ENCODE measurements at places on chromosomes 16 and 17.

DNA sequence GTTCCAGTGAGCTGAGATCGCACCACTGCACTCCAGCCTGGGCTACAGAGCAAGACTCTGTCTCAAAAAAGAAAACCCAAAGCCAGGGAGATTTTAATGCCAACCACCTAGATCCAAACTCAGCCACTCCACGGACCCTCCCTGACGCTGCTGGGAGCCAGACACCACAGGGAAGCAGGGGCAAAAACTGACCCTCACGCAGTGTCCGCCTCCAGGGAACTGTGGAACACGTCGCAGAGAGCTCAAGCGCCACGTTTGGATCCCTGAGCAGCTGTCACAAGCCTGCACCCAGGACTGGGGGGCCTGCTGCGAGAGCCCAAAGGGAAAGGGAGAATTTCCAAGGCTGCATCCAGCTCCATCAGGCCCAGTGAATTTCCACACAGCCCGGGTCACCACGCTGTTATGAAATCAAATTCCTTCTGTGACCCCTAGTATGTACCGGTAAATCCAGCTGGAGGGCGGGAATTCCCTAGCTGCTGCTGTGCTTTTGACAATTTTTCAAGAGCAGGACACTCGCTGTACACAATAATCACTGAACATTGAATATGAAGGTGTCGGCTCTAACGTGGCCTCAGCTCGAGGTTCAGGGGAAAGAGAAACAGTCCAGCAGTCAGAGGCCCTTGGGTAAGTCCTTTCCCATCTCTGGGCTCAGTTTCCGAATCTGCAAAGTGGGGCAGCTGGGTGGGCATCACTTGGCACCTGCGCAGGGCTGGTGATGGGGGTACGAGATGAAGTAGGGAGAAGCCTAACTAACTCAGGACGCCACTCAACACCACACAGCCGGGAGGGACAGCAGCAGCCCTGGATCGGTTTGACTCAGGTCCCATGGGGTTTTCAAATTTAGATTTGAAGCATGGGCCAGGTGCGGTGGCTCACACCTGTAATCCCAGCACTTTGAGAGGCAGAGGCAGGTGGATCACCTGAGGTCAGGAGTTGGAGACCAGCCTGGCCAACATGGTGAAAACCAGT is 8.6 kb downstream of the CARHSP1 start:
- DNase-seq: no peak

DNA sequence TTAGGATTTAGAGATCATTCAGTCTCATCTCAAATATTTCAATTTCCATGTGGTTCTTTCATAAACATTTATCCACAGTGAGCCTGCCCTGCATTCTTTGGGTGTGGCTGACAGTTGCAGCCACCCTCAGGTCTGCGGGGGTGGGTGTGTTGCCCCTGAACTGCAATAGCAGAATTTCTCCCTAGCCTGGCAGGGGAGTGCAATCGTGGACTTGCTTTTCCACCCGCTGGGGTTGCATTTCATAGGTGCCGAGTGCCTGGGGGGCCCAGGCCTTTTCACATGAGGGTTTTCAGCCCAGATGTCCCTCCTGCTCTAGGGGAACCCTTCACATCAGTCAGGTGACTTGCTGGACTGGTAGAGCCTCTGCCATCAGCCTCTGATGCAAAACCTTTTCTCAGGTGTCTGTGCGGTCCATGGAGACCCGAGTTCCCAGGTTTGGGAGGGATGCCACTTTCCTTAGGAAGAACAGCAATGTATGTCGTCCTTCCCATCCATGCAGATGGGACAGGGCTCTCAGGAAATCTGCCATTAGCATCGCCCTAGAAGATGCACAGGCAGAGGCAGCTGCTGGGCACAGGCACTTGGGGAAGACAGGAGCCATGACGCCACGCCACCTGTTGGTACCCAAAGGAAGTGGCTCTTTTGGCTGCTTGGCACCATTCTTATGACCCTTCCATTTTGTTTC is 2.4 kb upstream of the USP36 start:
- DNase-seq: peak; percentile 35

GRCh38 chr17:55144518-55144917 is 120.2 kb upstream of the HLF start:
- no peak for DNase-seq

GRCh38 chr17:9286434-9286833 is 265.1 kb downstream of the NTN1 start:
- no peak for DNase-seq

- no peak for DNase-seq
These were observed 378.1 kb downstream of the HAPSTR1 start for GRCh38 chr16:9469512-9469911.

DNA sequence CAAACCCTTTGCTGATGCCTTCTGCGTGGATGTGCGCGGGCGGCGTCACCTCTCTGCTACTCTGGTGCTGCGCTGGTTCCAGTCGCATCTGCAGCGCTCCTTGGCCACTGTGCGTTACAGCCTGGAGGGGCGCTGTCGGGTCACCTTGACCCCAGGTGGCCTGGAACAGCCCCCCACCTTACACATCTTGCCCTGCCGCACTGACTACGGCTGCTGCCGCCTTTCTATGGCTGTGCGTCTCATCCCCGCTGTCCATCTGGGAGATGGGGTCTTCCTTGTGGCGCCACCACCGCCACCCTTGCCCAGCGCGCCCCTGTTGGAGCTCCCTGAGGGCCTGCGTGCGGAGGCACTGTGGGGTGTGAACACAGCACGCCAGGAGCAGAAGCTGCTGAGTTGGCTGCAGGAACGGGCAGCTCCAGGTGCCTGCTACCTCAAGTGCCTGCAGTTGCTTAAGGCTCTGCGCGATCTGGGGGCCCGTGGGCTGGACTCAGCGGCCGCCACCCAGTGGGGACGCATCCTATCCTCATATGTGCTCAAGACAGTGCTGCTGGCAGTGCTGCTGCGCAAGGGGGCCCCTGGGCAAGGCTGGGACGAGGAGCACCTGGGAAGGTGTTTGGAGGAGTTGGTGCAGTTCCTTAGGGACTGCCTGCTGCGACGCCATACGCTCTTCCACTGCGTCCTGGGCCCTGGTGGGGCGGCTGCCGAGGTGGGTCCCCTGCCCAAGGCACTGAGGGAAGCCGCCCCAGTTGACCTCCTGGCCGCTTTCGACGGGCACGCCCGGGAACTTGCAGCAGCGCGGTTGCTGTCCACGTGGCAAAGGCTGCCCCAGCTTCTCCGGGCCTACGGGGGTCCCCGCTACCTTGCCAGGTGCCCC is 1.6 kb downstream of the ITPRIPL2 start:
- no peak for DNase-seq

DNA sequence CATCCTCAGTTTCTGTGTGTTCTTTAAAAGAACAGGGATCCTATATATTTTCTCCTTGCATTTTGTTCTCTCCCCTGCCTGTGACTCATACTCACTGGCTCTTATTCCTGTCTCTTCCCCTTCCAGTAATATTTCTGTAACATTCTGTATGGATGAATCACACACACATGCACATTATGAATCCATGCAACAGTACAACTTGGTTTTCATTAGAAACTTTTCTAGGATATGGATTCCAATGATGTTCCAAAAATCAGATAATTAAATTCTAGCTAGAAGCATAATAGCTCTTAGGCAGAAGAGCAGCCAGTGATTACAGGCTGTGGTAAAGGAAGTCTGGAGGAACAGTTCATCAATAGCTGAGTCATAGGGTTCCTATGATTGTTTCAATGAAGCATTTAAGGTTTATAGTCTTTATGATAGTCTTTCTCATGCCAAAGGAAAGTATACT is 119.6 kb upstream of the PMFBP1 start:
- no peak for DNase-seq

DNA sequence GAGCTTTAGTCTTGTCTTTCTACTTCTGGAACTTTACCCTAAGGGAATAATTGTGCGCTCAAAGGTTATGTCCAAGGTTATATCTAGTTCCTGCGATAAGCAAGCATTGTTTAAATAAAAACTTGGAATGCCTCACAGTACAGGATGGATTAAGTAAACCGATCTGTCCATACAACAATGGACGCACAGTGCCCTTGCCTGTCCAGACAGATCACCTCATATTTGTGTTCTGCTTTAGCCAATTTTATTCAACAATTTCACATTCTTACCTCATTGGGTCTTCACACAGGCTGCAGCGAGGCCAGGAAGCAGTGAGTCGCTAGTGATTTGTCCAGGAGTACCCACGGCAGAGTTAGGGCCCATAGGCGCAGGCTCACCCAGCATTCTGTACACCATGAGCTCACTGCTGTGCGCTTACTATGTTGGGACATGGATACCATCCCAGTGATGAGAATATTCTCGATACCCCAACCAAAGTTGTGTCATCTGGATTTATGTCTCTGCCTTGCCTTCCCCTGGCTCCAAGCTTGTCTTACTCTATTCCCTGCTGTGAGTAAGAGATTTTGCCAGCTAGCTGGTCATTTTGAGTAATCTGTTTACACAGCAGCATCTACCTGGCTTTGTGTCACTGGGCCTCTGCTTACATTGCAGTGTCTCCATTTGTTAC is 39.8 kb downstream of the USP43 start:
- DNase-seq: no peak

GRCh38 chr17:39573447-39574298 is 34.0 kb downstream of the NEUROD2 start:
- no peak for DNase-seq

- DNase-seq: no peak
These were observed 18.7 kb upstream of the MC1R start for GRCh38 chr16:89899879-89900481.

- DNase-seq: no peak
These were observed 65.9 kb downstream of the TUBD1 start for GRCh38 chr17:59826706-59827453.

DNA sequence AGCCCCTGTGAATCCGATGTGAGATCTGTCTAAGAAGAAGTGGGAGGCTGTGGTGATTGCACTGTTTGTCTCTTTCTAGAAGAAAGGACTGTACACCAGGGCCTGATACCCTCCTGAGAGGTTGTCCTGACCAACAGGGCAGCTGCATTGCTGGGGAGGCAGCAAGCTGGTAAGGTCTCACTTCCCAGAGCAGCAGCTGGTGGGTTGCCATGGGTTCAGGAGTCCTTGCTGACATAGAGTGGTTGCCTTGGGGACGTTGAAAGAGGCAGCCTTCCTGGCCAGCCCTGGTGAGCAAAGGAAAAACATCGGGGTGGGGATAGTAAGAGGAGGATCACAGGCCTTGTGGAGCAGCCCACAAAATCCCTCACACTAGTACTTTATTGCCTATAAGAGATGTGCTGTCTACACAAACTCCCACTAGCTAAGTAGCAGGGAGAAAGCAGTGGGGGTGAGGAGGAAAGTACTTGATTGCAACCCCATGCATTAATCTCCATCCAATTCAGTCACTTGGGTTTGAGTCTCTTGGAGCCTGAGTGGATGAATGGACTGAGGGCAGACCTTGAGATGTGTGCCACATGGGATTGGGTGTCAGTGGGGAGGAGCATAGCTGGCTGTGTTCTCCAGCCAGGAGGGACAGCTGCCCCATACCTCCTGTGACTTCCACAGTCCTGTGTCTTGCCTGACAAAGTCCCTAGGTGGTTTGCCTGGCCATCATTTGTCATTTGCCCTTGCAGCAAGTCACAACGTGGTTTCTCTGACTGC is 143.8 kb upstream of the RPL38 start:
- DNase-seq: no peak

GRCh38 chr16:84313921-84314320 is 19.2 kb downstream of the WFDC1 start:
- DNase-seq: no peak

DNA sequence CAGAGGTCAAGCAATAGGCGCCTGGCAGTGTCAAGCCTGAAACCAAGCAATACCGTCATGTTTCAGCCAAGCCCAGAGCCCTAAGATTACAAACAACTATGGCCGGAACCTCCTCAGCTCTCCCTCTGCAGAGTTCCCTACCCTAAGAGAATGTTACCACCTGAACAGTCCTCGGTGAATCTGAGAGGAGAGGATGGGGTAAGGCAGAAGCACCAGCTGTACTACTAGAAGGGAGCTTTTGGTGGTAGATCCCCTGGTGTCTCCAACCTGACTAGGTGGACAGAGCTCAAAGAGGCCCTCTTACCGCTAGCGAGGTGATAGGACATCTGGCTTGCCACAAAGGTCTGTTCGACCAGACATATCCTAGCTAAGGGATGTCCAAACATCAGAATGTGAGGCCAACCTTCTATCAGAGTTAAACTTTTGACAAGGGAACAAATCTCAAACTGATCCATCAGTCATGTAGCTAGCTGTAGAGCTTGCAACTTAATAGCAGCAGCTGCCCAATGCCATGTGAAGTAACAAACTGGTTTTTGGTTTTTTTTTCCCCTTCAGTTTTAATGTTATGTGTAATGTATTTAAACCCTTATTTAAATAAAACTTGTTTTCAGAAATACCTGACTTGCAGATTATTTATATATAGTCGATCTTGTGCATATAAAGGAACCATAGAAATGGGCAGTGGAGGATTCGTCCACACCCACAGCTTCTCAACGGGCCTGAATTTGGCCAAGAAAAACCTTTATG is 2.5 kb downstream of the EIF1 start:
- DNase-seq: no peak

- DNase-seq: no peak
These were observed 44.9 kb upstream of the CACNG5 start for GRCh38 chr17:66789961-66790437.

DNA sequence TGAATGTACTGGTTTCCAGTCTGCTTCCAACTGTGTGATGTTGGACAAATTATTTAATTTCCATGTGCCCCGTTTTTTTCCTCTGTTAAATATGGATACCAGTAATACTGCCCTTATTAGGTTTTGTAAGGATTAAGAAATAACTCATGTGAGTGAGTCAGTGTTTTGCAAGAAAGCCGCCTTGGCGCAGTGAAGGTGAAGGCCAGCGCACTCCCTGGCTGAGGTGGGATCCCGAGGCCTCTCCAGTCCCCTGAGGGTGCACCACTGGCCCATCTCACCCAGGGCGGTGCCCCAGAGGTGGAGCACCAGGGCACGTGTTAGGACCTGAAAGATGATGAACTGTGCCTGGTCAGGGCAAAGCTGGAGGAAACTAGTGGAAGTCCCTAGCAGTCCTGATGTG is 43.5 kb downstream of the PHKB start:
- no peak for DNase-seq

DNA sequence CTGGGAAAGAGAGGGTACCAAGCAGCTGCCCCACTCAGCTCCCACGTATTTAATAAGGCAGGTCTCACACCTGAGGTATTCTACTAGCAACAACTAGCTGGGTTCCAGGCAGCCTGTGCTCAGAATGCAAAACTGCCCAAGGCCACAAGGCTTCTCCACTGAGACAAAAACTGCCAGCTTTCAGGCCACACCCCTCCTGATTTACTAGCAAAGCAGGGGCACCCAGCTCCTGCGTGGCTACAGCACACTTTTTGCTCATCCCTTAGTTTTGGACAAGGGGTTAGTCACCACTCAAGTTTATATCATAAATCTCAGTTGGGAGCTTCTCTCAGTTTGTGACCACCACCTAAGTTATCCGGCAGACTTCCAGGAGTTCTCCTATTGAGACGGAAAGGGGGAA is 494.6 kb downstream of the CDH11 start:
- DNase-seq: no peak

GRCh38 chr17:34206569-34206968 is 48.5 kb upstream of the CCL2 start:
- DNase-seq: no peak
